ENCODE measurements at places on chromosomes 12 and 14. TPM values are rescaled to one million over a fixed set of nuclear protein-coding genes. Genes with fewer than 3 reads are reported as not detected.

Gene GLIPR1L1
- total RNA-seq: not detected

Gene PTHLH
- total RNA-seq: 301 TPM

Gene CMKLR1
- total RNA-seq: not detected

Gene ACVRL1
- not detected for total RNA-seq

Gene BBOF1
- 2.4 TPM for total RNA-seq

Data from foreskin keratinocyte (primary cell).